ENCODE measurements at places on chromosomes 2 and 18.

- DNase-seq = no peak
These were observed 146.3 kb upstream of the APCDD1 start for GRCh38 chr18:10308154-10308553.

GRCh38 chr2:189016311-189016861, 42.2 kb downstream of the COL3A1 start:
- DNase-seq = no peak

- no peak for DNase-seq
These were observed 155.2 kb downstream of the FBXO15 start for GRCh38 chr18:73992242-73993022.

GRCh38 chr18:67590571-67591141, 74.1 kb upstream of the DSEL start:
- DNase-seq = no peak

GRCh38 chr2:84306361-84306760, 152.7 kb downstream of the SUCLG1 start:
- no peak for DNase-seq

- no peak for DNase-seq
These were observed 191.2 kb downstream of the SPAG16 start for GRCh38 chr2:213475433-213475832.

GRCh38 chr2:11669454-11670291, at the start of gene NTSR2:
TSS of gene NTSR2 (minus strand) at chr2:11670195. CDS start at chr2:11670129, 66 bp downstream.
- DNase-seq = peak; percentile 22

- DNase-seq = no peak
These were observed 119.7 kb downstream of the UPP2 start for GRCh38 chr2:158221063-158222020.

DNA sequence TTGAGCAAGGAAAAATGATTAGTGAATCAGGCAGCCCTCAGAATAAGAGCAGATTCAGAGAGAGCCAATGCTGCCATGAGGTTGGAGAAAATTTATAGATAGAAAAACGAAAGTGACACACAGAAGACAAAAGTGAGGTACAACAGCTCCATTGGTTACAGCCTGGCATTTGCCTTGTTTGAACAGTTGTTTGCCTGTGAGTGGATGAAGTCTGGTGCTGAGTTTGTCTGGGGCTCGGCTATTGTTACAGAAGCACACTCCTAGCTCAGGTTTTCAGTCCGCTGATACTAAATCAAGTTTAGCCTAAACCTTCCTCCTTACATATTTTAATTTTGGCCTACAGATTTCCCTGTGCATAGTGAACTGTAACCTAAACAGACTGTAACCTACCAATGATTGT, 387.8 kb upstream of the RAB12 start:
- DNase-seq = no peak

DNA sequence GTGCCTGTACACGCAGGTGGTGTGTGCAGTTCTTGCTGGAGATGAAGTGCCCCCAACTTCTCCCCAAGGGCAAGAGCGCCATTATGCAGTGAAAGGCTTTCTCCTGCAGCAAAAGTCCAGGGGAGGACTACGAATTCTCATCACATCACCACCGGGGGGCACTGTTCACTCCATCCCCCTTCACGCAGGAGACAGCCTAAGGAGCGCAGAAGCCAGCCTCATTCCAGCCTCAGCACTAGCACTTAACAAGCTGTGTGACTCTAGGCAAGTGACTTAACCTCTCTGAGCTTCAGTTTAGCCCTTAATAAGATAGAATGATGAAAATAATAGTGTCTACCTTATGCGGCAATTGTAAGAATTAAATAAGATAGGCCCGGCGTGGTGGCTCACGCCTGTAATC, 32.3 kb downstream of the DNMT3A start:
- peak; percentile 72 for DNase-seq

DNA sequence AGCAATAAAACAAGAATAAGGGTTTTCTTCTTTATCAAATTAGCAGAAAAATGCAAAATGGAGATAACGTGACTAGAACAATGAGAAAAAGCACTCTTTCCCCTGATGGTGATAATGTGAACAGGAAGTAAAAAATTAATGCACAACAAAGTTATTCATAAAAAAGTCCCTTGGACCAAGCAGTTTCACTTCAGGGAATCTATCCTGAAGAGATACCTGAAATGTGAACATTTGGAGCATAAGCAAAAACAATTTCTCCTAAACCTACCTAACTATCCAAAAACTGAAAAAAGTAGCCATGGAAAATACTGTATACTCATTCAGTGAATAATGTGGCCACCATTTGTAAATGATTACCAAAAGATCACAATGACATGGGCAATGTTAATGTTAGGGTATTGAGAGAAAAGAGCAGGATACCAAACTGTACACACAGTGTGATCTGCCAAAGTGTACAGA, 48.7 kb downstream of the TRIP12 start:
- no peak for DNase-seq

DNA sequence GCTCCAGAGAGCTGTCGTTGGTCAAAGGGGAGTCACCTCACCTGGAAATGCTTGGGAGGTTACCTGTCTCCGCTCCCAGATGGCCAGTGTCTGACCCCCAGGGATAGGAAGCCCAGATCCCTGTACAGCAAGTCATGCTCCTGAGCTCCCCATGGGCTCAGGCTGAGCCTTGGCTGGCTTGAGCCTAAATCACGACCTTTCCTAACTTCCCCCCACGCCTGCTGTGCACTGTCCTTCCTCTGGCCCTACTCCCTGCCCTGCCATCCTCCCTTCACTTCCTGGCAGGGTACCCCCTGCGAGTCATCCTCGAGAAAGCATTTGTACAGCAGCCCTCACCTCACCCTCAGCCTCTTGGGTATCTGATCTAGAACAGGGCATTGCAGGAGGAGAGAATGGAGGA, 9.2 kb upstream of the HDAC4 start:
- no peak for DNase-seq

GRCh38 chr18:77141401-77142118, 9.0 kb upstream of the MBP start:
- no peak for DNase-seq

DNA sequence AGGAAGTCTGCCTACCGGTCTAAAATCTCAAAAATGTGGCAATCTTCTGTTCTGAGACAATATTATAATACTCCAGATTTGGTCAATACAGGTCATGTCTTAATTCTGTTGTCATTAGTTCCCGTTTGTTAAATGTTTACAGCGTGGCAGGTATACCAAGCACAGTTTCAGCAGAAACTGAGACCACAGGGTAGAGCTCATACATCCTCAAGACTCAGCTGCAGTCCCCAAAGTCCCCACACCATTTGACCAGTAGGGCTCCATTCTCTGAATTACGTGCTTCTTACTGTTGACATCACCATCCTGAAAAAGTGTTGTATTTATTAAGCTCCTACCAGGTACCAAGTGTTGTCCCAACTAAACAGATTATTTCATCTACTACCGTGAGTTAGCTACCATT, 157.1 kb downstream of the MC4R start:
- DNase-seq = no peak

GRCh38 chr18:72174972-72175649, 369.0 kb downstream of the CBLN2 start:
- no peak for DNase-seq

DNA sequence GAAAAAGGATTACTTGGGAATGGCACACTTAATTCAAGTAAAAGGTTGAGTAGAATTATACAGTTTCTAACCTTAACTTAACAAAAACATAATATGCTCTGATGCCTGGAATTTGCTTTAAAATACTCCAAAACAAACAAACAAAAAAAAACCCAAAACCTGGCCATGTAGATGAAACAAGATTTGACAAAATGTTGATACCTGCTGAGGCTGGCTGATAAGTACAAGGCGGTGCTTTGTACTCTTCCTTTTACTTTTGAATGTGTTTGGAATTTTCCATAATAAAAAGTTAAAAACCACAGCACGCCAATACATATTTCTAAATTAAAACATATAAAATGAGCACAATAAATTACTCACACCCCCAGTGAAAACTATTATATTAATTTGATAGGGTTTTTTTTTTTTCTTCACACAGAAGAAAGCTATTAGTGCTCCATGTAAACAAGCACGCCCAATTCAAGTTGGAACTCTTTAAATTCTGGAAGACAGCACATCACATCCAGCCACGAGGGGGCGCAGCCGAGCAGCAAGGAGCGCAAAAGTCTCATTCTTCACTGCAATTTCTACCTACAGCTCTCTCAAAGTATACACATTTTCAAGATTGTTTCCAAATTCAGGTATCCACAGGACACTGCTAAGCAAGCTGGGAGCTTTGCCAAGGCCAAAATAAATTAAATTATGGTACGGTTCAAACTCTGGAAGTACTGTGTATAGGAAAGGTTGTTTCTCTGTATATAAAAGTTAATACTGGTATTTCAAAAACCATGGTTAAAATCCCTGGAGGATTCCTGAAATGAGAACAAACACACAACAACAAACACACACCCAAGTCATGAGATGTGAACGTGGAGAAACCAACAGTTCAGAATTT, 7.5 kb downstream of the SERTAD2 start:
- DNase-seq = peak; percentile 84

GRCh38 chr2:174493549-174494331, 6.9 kb upstream of the GPR155 start:
- DNase-seq = no peak

DNA sequence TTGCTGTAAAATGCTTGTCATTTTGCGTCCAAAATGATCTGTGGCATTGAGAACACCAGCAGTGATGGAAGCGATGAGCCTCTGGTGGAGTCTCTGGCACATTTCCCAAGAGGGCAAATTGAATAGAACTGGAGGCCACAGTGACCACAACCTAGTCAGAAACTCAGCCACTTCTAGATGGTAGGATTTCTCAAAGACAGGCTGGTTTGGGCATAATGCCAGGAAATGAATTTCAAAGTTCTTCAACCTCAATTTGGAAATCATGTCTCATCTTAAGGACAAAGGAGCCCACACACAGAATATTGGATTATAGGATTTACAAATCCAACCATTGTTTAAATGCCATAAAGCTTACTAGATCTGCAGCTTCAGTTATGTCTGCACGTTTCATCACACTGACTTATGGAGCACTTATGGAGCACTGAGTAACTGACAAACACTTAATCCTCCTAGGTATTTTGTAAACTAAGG, 132.1 kb downstream of the COL6A3 start:
- DNase-seq = no peak

GRCh38 chr18:13406736-13407135, 188.2 kb downstream of the LDLRAD4 start:
- DNase-seq = no peak

- DNase-seq = no peak
These were observed 21.9 kb downstream of the PIGN start for GRCh38 chr18:62164855-62165487.

DNA sequence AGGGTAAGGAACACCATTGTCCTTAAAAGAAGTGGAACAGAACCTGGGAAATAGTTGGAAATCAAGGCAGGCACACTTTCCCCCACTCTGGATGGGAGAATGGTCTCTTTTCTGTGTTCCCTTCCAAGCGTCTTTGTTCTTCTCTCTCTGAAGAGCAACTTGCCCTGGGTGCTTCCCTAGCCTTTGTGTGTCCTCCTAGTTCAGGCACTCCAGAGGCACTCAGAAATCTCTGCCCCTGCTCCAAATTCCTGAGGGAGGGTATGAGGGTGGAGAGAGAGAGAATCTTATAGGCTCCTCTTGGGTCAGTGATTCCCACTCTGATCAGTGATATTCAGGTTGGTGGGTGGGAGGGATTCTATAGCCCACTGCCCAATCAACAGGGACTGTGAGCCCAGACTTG, 8.8 kb upstream of the SIX2 start:
- DNase-seq = no peak

GRCh38 chr18:23398401-23398800, 54.7 kb upstream of the RIOK3 start:
- no peak for DNase-seq

DNA sequence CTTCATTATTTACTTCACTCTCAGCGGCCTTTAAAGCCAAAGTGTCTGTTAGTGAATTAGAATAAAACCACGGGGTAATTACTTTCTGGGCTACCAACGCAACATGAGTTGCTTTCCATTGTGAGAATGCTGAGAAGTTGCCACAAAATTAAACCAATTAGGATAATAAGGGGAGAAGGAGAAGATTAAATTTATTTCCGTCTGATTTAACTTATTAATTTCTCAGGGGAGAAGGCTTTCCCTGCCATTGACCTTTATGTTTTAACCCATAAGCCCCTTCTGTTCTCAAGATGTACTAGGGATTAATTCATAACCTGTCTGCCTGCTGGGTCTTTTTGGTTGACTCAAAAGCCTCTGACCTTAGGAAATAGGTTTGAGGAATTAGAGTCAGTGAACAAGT, 42.3 kb upstream of the IGFBP5 start:
- DNase-seq = no peak

- DNase-seq = no peak
These were observed 35.4 kb downstream of the BABAM2 start for GRCh38 chr2:27925766-27926472.

- DNase-seq = no peak
These were observed 94.2 kb downstream of the EPHA4 start for GRCh38 chr2:221477714-221478484.

DNA sequence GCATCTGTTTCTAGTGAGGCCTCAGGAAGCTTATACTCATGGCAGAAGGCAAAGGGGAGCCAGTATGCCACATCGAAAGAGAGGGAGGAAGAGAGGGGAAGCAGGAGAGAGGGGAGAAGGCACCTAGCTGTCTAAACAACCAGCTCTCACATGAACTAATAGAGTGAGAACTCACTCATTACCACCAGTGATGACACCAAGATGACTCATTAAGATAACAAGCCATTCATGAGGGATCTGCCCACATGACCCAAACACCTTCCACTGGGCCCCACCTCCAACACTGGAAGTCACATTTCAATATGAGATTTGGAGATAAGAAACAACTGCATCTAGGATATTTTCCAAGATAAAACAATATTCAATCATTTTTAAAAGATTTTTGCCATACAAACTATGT, 753.9 kb upstream of the ZEB2 start:
- DNase-seq = no peak

DNA sequence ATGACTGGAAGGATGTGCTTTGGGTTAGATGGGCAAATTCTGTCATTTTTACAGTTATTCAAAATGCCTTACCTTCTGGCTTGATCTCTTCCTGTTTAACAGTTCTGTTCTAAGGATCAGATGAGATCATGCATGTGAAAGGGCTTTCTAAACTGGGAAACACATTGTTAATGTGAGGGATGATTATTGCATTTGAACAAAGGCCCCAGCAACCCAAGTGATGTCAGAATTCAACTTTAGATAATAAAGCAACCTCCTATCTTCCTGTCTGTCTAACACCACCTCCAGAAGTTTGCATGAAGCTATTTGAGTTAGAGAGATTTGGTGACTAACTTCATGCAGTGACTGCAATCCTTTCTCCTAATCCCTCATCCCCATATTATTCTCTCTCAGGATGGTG, 77.8 kb upstream of the B3GNT2 start:
- no peak for DNase-seq

All from activated naive CD4-positive, alpha-beta T cell treated with anti-CD3 and anti-CD28 coated beads, Interleukin-2, amount 50 U/mL, for 16 hours (primary cell).